ENCODE measurements at places on chromosomes 7 and 10.

- no peak for DNase-seq
Observed at GRCh38 chr10:6365384-6365783, 162.7 kb downstream of the PFKFB3 start.

DNA sequence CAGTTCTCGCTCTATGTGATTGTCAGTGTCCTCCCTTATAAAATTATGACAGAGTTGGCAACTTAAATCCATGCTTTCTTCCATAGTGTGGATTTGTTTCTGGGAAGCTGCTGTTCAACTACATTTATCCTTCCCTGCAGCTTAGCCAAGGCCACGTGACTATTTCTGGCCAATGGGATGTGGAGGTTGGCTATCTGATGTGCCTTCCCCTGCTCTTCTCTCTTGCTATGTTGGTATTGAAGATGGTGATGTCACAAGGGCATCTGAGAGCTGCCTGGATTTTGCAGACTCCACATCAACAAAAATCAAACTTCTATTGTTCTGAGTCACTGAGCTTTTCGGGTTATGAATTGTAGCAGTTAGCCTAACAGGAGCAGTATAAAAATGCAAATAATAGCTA lies 164.9 kb upstream of the RHOBTB1 start:
- DNase-seq: no peak

DNA sequence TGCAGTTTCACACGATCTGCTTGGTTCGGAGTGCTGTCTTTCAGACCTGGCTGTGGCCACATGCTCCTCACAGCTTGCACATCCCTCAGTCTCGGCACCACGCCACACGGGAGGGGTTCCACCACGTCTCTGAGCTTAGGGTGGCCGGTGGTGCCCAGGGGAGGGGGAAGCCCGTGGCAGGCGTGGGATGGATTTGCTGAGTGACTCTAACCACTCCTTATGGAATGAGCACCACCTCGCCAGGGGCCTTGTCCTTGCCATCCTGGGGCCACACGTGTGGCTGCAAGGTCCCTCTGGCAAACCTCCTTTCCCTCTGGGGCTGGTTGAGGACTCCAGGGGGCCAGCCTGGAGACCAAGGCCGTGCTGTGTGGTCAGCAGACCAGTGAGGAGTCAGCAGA lies 29.1 kb upstream of the FAM20C start:
- no peak for DNase-seq

DNA sequence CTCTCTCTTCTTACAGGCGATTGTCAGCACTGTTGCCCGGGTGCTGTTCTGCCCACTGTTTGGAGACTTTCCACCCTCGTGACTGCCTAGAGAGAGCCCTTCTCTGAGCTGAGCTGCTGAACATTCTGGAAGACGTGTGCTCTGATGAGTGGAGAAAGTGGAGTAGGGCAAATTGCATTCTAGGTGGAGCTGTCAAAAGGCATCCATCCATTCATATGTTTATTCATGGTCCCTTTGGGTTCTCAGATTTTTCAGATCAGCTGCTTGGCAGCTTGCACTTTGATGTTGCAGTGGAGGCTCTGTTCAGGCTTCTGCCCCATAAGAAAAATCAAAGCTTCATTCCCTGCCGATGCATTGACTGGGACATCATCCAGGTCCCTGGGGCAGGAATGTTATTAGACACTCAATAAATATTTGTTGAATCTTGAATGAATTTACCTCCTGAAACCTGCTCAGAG lies 120.7 kb upstream of the EEPD1 start:
- no peak for DNase-seq
